Activated CD4-positive, alpha-beta T cell treated with anti-CD3 and anti-CD28 coated beads, Interleukin-2, amount 50 U/mL, for 24 hours (primary cell): ENCODE measurements at places on chromosomes 13 and 19.
A peak's percentile ranks its signal among the peaks of the same experiment; 100 is the strongest.

DNA sequence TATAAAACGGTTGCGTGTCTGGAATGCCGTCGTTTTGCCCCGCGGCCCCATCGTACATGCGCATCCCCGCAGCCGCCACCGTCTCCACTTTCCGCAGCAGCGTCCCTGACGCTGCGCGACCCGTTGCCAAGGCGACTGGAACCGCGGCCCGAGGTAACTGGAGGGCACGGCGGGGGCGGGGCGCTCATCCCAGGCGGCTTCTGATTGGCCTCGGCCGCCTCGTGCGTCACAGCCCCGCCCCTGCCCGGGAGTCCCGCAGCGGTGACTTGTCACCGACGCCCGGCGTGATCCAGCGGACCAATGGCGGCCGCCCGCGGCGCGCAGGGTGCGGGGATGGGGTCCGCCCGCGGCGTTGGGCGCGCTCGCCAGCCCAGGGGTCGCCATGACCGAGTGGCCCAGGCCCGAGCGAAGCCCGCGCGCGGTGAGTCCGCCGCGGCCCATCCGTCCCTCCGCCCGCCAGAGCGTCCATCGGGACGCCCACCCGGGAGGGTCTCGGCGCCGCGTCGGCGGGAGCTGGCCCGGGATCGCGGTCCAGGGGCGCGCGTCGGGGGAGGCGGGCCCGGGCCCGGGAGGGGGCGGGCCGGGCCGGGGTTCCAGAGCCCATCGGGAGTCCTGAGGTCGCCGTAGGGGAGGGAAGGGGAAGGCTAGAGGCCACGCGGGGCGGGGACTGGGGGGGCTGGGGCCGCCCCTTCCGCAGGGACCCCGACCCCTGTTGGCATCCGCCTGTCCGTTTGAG lies at the start of gene ZSCAN1:
TSS of gene ZSCAN1 (plus strand) at position 285 of the 736 bp plus-strand sequence. CDS start 3,812 bp downstream, outside the sequence.
- DNase-seq = no peak

DNA sequence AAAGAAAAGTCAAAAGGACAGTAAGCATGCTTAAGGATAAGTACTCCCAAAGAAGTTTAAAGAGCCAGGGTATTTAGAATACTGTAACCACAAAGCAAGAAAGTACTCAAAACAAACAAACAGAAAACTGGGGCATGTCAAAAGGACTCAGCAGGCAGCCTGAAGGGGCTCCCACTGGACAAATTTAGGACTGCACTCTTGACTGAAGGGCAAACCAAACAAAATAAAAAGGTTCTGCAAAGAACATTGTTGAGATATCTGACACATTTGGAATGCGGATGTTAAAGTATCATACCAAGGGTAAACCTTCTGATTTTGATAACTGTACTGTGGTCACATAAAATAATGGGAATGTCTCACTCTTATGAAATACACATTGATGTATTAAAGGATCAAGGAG lies 157.4 kb downstream of the TNFSF13B start:
- DNase-seq = no peak

GRCh38 chr13:33139184-33139583 lies 123.0 kb downstream of the KL start:
- DNase-seq = no peak

- peak; percentile 85 for DNase-seq
Measured at GRCh38 chr19:19404879-19405860, at the start of gene GATAD2A. TSS of gene GATAD2A (plus strand) at chr19:19405675. CDS start at chr19:19465346, 59,671 bp downstream.

DNA sequence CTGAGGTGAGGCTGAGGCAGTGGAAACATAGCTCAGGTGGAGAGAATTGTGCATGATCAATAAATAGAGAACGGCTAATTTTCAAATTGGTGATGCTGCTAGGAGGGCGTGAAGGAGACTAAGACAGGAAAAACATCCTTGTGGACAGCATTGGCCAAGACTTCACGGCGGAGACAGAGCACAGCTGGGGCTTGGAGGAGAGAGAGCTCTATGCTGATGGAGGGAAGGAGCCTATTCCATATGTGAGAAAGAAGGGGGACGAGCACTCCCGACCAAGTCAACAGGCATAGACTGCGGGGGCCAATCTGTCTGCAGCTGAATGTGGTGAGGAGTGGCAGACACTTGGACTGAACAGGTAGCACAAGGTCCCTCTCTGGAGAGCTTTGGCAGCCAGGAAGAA lies 14.8 kb upstream of the SPATA13 start:
- no peak for DNase-seq

- DNase-seq = no peak
Measured at GRCh38 chr13:51935326-51936171, 73.8 kb downstream of the CCDC70 start.

GRCh38 chr19:17304386-17305215 lies 1.1 kb upstream of the MRPL34 start:
- DNase-seq = no peak

DNA sequence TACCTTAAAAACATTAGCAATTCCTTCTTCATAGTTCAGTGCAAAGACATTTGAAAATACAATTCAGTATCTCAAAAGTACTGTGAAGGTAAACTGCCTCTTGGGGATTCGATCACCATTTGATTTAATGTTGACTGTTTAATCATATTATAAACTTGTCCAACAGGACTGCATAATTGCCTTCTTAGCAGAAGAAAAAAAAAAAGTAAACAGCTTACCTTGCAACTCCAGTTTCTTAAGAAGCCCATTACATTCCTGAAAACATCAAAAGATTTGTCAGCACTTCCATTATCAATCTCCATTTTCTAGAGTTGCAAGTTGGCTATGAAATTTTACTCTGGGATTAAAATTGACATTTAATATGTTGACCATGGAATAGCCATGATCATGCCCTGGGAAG lies 1154.6 kb downstream of the OLFM4 start:
- DNase-seq = no peak

DNA sequence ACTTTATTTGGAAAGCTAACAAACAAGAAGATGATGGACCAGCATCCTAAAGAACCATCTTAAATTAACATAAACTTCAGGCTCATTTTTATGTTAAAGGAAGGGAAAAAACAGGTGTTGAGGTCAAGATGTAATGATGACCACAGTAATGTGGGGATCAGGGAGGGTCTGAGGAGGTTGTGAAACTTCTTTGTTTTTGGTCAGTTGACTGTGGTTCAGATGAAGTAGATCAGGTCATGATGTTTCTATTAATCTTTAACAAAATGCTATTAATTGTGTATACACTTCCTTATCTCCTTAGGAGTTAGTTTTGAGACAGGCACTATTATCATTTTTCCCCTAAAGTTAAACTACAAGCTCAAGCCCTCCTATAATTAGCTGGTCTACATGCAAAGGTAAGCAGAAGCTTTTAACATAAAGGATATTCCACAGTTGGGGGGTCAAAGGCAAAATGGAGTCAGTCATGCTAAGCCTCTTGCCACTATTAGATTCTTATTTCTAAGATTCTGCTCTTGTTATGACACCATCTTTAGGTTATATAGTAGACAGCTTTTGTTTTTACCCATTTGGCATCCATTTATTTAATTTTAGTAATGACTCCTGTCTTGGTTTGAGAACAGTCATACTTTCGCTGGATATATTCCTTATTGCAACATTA lies 800.1 kb upstream of the PCDH9 start:
- DNase-seq = no peak

DNA sequence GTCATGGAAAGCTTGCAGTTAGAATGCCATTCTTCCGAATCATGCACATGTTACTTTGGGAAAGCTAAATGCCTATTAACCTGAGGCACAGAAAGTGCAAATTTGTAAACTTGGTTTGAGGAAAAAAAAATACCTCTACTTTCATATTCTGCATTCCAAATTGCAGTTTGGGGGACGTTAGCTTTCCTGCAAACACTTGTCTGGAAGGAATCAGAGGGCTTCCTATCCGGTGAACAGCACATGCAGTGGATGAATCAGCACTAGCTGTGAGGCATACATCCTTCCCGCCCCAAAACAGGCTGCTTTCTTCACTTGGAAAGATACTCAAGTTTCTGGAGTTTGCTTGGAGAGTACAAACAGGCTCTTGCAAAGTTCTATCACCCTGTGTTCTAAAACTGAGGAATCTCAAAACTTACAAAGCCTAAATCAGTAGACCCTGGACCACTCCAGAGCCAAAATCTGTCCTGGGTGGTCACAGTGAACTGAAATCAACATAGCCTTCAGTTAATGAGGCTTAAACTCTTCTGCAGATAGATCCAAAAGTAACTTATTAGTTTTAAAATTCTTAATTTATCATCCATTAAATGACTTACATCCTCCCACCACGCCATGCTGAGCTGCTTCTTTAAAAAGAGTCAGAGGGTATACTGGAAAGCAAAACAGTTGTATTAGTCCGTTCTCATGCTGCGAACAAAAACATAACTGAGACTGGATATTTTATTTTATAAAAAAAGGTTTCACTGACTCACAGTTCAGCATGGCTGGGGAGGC lies 802.3 kb upstream of the ARGLU1 start:
- DNase-seq = no peak

- no peak for DNase-seq
Measured at GRCh38 chr13:32882691-32883090, 133.5 kb upstream of the KL start.

- DNase-seq = no peak
Measured at GRCh38 chr19:51295382-51296126, 15.9 kb upstream of the IGLON5 start.

- no peak for DNase-seq
Measured at GRCh38 chr19:6091771-6092291, 18.5 kb downstream of the RFX2 start.

GRCh38 chr13:97028441-97029299 lies 34.4 kb upstream of the OXGR1 start:
- no peak for DNase-seq

GRCh38 chr13:45781553-45782326 lies 69.8 kb downstream of the SIAH3 start:
- DNase-seq = no peak

GRCh38 chr13:103640606-103641005 lies 574.4 kb upstream of the SLC10A2 start:
- no peak for DNase-seq

GRCh38 chr19:5765220-5765619 lies 19.3 kb downstream of the PRR22 start:
- DNase-seq = no peak

DNA sequence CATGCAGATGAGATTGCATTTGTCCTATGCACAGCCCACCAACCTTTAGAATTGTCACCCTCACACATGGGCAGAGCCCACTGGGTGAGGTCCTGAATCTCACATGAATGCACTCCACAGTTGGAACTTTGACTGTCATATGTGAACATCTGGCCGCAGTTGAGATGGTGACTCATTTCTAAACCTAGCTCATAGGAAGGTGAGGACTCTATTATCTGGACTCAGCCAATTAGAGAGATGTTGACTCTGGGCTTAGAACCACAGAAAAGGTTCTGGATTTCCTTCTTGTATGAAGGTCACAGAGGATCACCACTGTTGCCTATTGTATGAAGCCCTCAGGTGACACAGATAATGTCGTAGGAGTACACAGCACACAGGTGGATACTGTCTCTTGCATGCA lies 25.6 kb upstream of the ZNF681 start:
- no peak for DNase-seq

DNA sequence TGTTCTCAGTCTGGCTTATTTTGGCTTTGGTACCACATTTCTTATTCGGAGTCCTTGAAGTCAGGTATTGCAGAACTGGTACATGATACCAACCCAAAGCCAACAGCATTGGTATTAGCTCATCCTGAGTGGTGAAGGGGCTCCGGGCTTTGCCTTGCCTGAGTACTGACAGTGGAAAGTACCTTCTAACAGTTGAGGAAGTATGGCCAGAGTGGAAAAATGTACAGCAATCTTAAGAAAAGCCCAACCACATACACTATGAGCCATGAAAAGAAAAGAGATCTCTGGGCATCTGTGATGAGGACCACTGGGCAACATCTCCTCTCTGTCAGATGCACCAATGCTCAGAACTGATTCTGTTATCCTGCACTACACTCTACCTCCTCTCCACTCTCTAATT lies 8.3 kb downstream of the LCP1 start:
- no peak for DNase-seq

DNA sequence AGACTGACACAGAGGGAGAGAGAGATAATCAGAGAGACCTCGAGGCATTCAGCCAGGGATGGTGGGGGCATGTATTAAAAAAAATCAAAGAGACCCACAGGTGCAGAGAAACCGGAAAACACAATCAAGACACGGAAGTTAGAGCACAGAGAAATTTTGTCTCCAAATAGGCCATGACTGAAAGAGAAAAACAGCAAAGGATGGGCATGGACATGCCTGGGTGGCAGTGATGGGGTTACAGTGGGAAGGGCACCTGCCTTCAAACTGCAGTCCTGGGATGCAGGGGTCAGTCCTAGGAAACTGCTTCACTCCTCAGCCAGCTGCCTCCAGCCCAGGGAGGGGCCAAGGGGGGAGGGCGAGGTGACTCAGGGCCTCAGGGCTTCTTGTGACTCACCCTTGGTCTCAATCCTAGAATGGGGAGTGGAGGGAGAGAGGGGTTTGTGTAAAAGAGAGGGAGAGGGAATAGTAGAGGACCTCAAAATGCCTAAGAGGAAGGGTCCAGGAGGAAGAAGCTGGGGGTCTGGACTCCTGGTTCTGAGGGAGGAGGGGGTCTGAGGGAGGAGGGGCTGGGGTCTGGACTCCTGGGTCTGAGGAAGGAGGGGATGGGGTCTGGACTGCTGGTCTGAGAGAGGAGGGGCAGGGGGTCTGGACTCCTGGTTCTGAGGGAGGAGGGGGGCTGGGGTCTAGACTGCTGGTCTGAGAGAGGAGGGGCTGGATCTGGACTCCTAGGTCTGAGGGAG lies 3.6 kb upstream of the KCNN4 start:
- DNase-seq = no peak

GRCh38 chr19:33497778-33498175 lies 23.8 kb downstream of the PEPD start:
- DNase-seq = no peak

DNA sequence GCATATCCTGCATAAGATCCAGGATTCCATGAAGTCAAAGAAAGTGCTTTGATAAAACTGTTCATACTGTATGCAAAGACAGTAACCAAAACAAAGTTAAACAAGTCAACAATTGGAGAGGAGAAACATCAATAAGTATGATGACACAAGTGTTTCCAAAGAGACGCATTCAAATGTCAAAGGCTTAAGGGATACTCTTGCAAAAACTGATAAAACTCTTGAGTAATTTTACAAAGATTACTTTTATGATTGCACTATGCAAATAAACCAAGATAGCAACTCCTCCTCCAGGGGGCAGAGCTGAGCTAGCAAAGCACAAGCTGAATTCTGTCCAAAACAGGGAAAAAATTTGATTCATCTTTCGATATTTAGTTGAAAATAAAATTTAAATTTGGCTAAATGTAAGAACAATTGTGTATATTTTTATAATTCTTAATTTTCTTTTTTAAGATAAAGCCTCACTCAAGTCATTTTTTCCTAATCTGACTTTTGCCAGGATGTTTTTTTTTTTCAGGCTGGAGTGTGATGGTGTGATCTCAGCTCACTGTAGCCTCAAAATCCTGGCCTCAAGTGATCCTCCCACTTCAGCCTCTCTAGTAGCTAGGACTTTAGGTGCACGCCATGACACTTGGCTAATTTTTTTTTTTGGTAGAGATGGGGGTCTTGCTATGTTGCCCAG lies 84.0 kb downstream of the MZT1 start:
- DNase-seq = peak; percentile 36

- DNase-seq = no peak
Measured at GRCh38 chr13:66399873-66400272, 830.3 kb downstream of the PCDH9 start.

- no peak for DNase-seq
Measured at GRCh38 chr19:35216833-35217648, 11.5 kb downstream of the FAM187B start.
